Activated naive CD4-positive, alpha-beta T cell (primary cell): ENCODE measurements at places on chromosomes 13 and 19.

DNA sequence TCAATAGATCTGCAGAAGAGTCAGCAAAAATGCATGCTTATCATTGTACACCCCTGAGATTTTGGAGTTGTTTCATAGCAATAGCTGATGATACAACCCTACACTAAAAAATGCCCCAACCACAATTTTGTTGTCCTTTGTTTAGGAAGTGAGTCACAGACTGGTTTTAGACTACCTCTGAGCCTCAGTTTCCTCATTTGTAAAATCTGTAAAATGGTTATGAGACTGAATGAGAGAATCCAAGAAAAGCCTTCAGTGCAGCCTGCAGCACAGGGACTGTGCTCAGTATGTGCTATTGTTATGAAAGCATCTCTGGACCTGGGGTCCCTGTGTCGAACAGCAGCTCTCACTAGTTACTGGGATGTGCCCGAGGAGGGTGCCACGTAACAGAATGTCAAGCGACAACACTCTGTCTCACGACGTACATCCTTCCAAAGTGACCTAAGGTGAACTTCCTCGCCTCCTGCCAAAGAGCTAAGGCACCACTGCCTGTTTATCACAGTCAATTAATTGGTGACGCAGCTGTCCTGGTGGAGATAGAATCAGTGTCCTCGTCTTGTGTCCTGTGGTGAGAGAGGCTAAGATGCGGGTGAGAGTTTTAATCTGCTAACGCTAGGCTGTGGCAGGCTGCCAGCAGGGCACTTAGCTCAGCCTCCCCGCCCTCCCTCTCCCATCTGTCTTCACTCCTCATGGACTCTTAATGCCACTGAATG, 18.1 kb downstream of the DHRS12 start:
- DNase-seq, result no peak

- no peak for DNase-seq
Observed at GRCh38 chr19:31347828-31348392, 1.3 kb downstream of the TSHZ3 start.

DNA sequence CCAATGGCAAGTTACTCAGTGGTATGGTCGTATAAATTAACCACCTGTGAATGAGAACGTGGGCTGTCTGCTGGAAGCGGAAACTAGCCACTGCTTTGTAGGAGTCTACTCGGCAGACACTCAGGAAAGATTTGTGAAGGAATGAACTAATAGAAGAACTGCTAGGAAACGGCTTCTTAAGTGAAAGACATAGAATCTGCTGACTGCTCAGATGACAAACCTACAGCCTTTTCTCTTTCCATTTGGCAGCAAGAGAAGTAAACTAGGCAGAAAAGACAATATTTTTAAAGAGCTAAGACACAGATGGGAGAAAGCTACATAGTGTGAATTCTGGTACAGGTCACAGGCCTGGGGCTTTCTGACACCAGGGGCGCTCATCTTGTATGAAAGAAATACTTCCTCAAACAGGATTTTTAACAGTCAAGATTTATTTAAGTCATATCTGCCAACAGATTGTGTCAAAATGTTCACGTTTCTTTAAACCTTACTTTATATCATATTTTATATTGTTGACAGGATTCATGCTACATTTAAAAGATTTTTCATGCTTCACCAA, 78.4 kb downstream of the MIPEP start:
- DNase-seq, result no peak

DNA sequence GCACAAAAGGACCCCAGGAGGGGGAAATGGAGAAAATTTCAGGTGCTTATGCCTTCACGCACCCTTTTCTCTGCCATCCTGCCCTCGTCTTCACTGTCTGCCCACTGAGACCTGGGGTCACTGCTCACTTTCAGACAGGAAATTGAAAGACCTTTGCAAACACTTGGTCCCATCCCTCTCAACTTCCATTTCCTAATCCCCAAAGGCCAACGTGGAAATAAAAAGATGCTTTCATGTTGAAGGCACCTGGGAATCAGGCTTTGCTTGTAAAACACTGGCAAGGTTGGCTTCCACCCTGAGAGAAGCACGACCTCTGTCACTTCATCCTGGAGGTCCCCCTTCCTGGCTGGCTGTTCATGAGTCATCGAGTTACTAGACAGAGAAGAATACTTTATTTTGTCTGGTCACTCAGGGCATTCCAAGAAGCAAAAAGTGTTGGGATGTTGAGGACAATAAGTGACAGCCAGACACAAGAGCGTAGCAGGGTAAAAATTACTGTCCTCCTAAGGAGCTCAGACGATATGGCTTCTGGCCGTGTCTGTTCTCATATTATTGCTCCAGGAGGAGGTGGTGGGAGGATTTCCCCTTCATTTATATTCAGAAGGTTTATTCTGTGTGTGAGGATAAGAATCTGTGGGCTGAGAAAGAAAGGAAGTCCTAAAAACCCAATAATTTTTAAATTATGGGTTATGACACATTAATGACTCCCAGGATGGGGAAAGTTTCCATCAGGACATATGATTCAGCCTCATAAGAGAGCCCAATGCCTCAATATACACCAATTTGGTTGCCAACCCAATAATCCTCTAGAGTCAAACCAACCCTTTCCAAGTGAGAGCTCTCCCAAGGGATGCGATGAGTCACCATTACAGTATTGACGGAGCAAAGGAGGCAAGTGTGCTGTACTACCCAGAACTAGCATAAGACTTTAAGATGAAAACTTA, 409.0 kb downstream of the COG6 start:
- no peak for DNase-seq

- DNase-seq, result no peak
Observed at GRCh38 chr13:53074114-53074513, 45.5 kb downstream of the OLFM4 start.

DNA sequence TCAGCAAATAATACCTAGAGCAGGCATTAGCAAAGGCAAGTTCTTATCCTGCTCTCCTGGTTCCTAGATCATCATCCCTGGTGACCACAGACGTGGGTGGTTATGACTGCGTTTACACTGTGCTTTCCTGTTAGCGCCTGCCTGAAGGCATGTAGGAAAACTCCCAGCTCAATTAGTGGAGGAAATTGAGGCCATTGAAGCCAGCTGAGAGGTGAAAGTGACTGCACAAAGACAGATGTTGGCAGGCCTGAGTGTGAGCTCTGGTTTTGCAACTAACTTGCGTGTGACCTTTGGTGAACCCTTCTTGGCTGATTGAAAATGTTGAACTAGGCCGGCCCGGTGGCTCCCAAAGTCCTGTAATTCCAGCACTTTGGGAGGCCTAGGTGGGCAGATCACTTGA, 17.5 kb upstream of the NWD1 start:
- DNase-seq, result no peak

- DNase-seq, result peak; percentile 70
Observed at GRCh38 chr19:14366529-14366928, 14.7 kb upstream of the ADGRE5 start.

- DNase-seq, result no peak
Observed at GRCh38 chr19:32067685-32068084, 277.7 kb upstream of the ZNF507 start.

DNA sequence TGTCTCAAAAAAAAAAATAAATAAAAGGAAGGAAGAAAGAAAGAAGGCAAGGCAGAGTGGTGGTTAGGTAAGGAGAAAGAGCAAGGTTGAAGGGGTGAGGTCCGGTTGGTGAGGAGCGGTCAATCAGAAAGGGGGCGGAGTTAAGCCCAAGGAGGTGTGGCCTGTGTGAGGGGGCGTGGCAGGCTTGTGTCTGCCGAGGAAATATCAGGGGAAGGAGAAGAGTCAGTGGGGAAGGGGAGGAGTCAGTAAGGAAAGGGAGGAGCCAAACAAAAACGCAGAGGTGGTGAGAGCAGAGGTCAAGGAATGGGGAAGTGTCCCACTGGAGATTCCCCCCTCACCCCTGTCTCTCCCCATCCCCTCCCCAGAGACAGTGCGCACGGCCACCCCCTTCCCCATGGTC, 5.9 kb downstream of the CACNG7 start:
- DNase-seq, result no peak

DNA sequence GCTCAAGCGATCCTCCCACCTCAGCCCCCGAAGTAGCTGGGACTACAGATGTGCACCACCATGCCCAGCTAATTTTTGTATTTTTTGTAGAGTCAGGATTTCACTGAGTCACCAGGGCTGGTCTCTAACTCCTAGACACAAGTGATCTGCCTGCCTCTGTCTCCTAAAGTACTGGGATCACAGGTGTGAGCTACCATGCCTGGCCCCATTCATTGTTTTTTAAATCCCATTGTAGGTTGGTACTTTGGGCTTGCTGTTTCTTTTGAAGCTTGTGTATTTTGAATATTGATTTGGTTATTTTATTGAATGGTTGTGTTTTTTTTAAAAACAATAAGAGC, 26.7 kb downstream of the ZMYM2 start:
- no peak for DNase-seq

- no peak for DNase-seq
Observed at GRCh38 chr19:18204394-18205199, 755 bp upstream of the RAB3A start.

GRCh38 chr19:11964858-11965645, at the start of gene ZNF763:
Gene ZNF763 (plus strand): TSS chr19:11965040. CDS start chr19:11965209, 169 bp downstream.
- peak; percentile 84 for DNase-seq

DNA sequence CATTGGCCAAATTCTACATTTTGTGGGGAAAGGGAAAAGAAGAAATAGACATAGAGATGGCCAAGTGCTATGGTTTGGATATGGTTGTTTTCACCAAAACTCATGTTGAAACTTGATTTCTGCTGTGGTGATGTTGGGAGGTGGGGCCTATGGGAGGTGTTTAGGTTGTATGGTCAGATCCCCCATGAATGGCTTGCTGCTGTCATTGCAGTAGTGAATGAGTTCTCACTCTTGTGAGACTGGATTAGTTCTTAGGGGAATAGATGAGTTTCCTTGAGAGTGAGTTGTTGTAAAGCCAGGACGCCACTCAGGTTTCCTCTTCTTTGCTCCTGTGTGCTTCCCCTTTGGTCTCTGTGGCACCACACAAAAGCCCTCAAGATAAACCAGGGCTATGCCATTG, 242.6 kb upstream of the RFC3 start:
- DNase-seq, result no peak
